Activated T-cell treated with anti-CD3 and anti-CD28 coated beads, Interleukin-2, amount 50 U/mL, for 1 hour (primary cell): ENCODE measurements at places on chromosomes 6 and 20.

DNA sequence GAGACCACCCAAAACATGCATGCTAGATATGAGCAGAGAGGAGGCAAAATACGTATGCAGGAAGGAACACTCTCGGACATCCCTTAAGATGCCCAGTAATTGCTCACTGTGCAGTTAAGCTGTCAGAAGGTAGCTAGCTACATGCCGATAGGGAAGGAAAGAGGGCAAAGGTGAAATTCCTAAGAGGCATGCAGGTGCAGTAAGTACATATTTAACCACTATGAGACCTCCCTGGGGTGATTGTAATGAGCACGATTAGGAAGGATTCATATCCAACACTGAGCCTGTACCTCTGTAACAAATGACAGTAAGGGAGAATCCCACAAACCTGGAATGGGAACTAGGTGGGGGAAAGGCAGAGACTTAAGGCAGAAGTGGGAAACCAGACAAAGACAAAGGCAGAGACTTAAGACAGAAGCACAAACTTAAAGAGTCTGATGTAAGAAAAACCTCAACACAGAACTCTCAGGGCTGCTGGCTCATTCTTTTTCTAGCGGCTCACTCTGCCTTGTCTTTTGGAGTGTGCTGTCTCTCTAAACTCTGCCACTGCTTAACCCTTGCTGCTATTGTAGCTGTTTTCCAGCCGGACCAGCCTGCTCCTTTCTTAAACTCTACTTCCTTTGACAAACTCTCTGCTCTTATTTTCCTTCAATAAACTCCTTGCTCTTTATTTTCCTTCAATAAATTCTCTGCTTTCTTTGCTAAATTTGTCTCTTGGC lies 148.1 kb downstream of the UBE3D start:
- no peak for DNase-seq

GRCh38 chr6:14361297-14361696 lies 243.7 kb downstream of the CD83 start:
- DNase-seq = no peak

DNA sequence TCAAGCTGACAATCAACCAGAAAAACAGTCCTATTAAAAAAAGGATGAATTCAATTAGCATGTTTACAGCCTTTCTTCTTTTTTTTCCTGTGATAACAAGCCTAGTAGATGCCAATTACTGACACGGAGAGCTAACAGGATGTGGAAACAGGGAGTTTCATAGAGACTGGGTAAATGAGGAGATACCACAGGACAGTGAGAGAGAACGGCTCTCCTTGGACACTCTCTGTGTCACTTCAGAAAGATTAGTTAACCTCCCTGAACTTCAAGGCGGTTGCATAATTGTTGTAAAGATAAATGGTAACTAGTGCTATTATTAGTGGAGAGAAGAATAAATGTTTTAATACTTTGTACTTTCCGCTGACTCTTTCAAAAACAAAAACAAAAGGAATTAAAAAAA lies 14.8 kb downstream of the SLC17A5 start:
- DNase-seq = no peak

DNA sequence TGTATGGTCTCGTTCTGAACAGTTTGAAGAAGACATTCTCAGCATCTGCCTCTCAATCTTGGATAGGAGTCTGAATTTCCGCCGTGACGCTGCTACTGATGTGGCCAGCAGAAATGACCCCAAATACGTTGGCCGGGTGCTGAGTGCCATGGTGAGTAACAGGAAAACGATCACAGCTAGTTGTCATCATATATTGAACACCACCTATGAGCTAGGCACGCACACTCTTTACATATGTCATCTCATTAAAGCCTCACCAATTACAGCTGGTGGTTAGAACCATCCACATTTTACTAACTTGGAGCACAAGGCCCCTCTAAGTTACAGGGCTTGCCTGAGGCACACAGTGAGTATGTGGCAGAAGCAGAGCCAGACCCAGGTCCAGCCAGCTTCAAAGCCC lies 17.1 kb downstream of the TGM3 start:
- no peak for DNase-seq

DNA sequence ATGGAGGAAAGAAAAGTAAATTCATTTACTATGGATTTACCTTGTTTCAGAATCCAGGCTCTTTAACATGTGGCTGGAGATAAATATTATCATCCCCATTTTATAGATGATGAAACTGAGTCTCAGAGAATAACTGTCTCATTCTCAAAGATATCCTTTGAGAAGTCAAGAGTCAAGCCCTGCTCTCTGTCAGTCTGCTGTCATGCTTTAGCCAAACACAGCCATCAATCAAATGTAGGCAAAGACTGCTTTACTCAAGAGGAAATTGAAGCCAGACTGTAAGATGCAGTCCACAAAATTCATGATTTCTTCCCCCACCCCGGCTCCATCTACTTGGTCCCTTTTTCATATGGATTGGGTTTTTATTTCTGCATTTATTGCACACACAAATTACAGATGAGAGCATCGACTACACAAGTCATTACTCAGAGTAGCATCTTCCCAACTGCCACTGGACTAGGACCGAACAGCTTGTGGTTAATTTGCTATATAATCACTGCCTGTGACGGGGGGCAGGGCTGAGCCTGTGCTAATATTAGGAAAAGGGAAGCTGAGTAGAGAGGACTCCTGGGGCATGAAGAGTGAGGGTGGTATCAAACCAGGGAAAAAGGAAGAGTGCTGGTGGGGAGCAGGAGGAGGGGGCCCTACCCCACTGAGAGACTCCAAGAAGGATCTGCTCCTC lies 102.7 kb upstream of the TOP1 start:
- DNase-seq = no peak
